ENCODE measurements at places on chromosomes 5 and 9.

DNA sequence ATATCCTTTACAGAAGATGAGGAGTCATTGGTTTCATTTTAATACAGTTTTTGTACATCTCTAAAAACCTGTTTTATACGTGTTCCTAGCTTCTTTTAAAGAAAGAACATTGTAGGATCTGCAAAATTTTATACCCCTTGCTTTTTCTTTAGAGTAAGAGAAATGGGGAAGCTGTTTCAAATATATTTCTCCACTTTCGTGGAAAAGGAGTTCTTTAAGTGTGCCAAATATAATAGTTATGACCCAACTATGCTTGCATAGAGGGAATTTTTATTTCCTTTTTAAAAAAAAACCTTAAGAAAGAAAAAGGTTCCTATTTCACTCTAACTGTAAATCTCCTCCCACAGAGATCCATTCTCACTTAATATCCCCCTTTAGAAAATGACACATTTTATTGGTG, 27.5 kb upstream of the DMAC1 start:
- no peak for DNase-seq

DNA sequence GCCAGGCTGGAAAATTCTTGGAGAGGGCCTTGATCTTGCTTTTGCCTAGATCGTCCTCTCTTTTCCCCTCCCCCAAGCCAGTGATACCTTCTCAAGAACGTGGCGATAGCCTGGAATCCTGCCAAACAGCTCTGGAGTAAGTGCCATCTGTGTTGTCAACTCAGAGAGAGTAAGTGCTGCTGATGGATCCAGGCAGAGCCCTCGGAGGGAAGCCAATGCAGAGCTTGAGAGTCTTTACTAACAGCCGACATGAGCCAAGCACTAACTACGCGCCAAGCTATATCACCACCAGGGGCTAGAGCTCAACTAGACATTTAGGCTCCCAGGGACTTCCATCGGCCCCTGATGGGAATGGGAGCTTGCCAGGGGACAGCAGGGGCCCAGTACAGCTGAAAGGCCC, 17.6 kb downstream of the RAPGEF1 start:
- peak; percentile 25 for DNase-seq

GRCh38 chr5:54222336-54222735, 88.0 kb downstream of the ARL15 start:
- no peak for DNase-seq

DNA sequence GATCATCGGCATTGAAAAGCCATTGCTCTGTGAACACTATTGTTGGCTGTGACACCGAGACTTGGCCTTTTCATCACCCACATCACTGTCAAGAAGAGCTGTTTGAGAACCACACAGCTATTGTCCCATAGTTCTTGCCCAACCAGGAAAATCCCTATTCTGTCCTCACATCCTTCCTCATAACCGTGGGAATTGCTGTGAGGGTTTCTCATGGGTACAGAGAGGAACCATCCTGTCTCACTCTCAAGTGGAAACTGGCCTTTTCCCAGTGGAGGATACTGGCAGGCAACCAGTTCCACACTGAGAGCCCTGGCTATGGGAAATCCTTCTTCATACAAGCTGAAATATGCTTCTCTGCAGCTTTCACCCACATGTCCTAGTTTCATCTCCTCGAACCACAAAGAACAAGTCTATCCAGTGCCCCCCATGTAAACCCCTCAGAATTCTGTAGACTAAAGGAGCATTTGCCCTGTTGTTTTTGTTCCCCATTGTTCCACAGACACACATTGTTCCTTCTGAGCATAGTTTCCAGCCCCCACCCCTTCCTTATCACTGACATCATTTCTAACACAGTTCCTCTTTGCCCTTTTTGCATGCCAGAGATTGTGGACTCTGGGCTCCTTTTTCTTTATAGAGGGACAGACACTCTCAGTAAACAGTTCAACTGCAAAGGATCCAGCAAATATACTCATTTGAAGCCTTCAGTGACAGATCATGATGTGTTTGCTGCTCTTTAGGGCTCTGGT, 57.8 kb upstream of the C5orf46 start:
- no peak for DNase-seq

GRCh38 chr5:140253985-140254384, 48.9 kb downstream of the PFDN1 start:
- no peak for DNase-seq

GRCh38 chr5:113394658-113395057, 40.1 kb downstream of the TSSK1B start:
- no peak for DNase-seq

- DNase-seq = no peak
Measured at GRCh38 chr9:121613009-121613752, 38.3 kb upstream of the DAB2IP start.

- peak; percentile 4 for DNase-seq
Measured at GRCh38 chr9:90523958-90524357, 118.7 kb downstream of the DIRAS2 start.

DNA sequence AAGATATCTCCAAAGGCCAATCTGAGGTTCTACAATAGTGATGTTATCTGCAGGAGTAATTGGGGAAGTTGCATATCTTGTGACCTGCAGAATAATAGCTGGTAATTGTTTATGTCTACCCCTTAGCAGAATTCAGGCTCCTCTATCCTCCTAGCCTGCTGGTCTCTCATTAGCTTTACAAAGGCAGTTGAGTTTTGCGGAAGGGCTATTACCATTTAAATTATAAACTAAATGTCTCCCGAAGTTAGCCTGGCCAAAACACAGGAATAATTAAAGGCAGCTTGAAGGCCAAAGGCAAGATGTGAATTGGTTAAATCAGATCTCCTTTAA, 168.7 kb downstream of the TTC39B start:
- no peak for DNase-seq

DNA sequence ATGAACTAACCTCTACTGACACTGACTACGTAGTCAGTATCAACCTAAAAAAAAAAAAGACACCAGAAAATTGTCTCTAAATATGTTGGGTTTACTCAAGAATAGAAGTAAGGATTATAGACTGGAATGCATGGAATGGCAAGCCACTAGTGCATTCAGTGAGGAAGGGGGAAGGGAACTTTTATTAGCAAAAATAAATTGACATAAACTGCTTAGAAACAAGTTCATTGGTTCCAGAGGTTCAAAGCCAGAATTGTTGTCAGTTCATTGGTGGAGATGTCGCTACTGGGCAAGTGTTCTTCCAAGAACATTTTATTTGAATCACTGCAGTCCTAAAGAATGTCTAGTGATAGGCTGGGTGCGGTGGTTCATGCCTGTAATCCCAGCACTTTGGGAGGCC, 26.1 kb upstream of the AOPEP start:
- DNase-seq = no peak

GRCh38 chr9:99137225-99137624, 32.3 kb downstream of the TGFBR1 start:
- no peak for DNase-seq

- no peak for DNase-seq
Measured at GRCh38 chr5:7904170-7904569, 35.2 kb downstream of the MTRR start.

- no peak for DNase-seq
Measured at GRCh38 chr9:5841771-5842573, 9.1 kb upstream of the ERMP1 start.

Data from NCI-H1436 (cell line).